ENCODE measurements at places on chromosomes 6 and 20. TPM values are rescaled to one million over a fixed set of nuclear protein-coding genes. Genes with fewer than 3 reads are reported as not detected.
A peak's percentile ranks its signal among the peaks of the same experiment; 100 is the strongest.

DNA sequence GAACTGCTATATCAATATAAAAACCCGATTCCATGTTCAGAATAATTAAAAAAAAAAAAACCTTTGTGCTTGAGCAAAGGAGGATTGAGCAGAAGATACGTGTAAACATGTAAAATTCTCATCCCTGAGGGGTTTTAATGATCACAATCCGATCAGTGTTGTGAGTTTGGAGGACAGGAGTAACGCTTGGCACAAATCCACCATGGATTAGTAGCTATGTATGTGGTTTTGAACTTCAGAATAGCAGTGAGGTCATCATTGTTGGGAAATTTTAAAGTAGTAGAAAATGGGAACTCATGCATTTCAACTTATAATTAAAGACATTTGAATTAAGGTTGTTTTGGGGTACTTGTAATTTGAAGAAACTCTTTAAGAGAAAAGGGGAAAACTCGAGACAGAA lies 203.2 kb downstream of the RPS12 start:
- H3K36me3 ChIP-seq, result no peaks in the 10 kb centered on the region
- H3K4me3 ChIP-seq, result no peak overlapping the region
- DNase-seq, result no peak
- H3K4me1 ChIP-seq, result no peaks in the 10 kb centered on the region
- H3K27me3 ChIP-seq, result no peaks in the 10 kb centered on the region

- H3K4me3 ChIP-seq, result no peak overlapping the region
- no peaks in the 10 kb centered on the region for H3K4me1 ChIP-seq
- H3K36me3 ChIP-seq, result no peaks in the 10 kb centered on the region
- H3K27me3 ChIP-seq, result no peaks in the 10 kb centered on the region
Observed at GRCh38 chr6:31568537-31568961, 3.5 kb upstream of the LTA start.

PXMP4 gene
- total RNA-seq, result 22.8 TPM

- H3K4me3 ChIP-seq, result no peak overlapping the region
- no peaks in the 10 kb centered on the region for H3K36me3 ChIP-seq
- no peaks in the 10 kb centered on the region for H3K27me3 ChIP-seq
- H3K4me1 ChIP-seq, result no peaks in the 10 kb centered on the region
- DNase-seq, result no peak
Observed at GRCh38 chr20:52793339-52793963, 178.7 kb upstream of the TSHZ2 start.

DNA sequence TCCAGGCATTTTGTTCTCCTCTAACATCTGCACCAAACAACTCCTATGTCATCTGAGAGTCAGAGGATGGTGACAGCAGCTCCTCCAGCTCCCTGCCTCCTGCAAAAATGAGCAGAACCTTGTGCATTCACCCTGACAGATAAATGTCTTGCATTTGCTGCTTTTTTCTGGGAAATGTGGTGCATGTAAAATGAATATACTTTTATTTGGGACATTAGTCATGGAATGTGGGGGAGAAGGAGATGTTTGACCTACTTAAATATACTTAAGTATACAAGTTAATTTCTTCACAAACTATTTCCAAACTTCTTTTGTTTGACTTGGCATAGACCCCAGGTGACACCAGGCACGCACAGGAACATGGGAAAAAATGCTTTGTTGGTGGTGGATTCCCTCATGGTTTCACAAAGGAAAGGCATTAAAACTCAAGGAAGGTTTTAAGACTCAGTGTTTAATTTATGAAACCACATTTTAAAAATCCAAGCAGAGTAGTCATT lies 181.8 kb upstream of the MCHR2 start:
- no peak overlapping the region for H3K27ac ChIP-seq
- H3K27me3 ChIP-seq, result no peaks in the 10 kb centered on the region
- no peaks in the 10 kb centered on the region for H3K36me3 ChIP-seq
- no peak for DNase-seq
- H3K4me1 ChIP-seq, result peaks cover 11% of the 10 kb centered on the region
- no peak overlapping the region for H3K4me3 ChIP-seq

ADAM33 gene
- 9.1 TPM for total RNA-seq

- no peaks in the 10 kb centered on the region for H3K27me3 ChIP-seq
- peak overlapping the region; percentile 80 for H3K4me3 ChIP-seq
- H3K36me3 ChIP-seq, result no peaks in the 10 kb centered on the region
- H3K27ac ChIP-seq, result peak overlapping the region; percentile 91
- no peak for DNase-seq
Observed at GRCh38 chr6:117483645-117484016, 1.2 kb downstream of the DCBLD1 start.

DNA sequence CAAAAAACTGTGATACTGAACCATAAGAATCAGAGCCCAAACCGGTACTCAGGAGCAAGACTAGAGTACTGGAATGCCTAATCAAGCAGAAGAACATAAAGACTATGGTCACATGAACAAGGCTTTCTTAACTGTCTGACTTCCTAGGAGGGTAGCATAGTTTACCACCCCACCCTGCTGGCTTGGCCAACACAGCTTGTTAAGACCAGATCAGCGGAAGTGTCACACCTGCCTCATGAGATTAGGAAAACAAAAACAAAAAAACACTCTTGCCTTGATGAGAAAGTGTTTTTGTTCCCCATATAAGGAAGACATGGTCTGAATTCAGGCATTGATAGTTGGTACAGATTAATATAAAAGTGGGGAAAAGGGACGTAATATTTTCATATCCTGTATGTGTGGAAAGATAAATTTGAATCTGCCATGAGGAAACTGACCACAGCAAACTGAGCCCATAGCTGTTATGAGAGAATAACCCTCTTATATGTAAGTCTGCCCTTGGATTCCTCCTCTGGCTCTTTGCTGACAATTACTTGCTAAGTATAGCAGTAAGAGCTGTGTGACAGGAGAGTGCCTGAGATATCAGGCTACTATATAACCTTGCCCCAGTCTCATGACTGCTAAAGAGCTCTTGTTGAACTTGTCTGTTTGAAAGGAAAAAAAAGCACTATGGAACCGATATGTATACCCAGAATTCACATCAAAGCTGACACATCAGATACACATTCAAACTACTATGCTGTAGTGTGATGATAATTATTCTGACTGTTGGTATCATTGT lies 197.1 kb downstream of the EPHA7 start:
- no peak overlapping the region for H3K27ac ChIP-seq
- H3K27me3 ChIP-seq, result no peaks in the 10 kb centered on the region
- no peaks in the 10 kb centered on the region for H3K4me1 ChIP-seq
- H3K4me3 ChIP-seq, result no peak overlapping the region
- no peaks in the 10 kb centered on the region for H3K36me3 ChIP-seq

DNA sequence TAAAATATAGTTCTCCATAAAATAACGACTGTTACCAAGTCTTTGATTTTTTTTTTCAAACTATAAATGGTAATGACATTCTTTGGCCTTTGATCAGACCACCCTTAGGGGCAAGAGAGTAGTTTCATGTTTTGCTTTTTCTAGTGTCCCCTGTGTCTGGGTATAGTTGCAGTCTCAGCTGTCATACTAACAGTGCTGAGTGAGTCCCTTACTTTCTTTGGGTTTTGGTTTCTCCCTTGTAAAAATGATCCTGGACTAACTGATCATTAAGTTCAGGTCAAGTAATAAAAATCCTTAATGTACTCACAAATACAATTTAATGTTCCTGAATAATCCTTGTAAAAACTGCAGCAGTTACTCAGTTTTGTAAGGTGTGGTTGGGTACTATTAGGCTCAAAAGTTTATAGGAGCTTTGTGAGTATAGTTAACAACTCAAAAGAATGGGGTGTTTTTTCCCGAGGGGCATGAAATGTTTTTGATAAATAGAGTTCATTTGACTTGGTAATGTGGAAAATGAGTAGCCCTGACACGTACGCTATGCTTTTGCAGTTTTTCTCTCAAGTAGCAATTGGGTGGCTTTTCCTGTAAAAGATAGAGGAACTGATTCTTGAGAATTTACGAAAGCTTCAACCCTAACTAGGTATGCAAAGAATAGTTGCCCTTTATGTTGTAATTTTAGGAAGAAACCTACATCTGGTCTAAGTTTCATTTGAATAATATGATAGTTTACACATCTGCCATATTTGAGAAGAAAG lies 6.2 kb downstream of the PTPN1 start:
- no peak overlapping the region for H3K4me3 ChIP-seq
- no peaks in the 10 kb centered on the region for H3K27me3 ChIP-seq
- H3K36me3 ChIP-seq, result no peaks in the 10 kb centered on the region
- no peak overlapping the region for H3K27ac ChIP-seq
- H3K4me1 ChIP-seq, result peaks cover 42% of the 10 kb centered on the region

- H3K27me3 ChIP-seq, result no peaks in the 10 kb centered on the region
- H3K36me3 ChIP-seq, result no peaks in the 10 kb centered on the region
- H3K4me3 ChIP-seq, result no peak overlapping the region
- no peak for DNase-seq
- H3K4me1 ChIP-seq, result peaks cover 11% of the 10 kb centered on the region
- H3K27ac ChIP-seq, result no peak overlapping the region
Observed at GRCh38 chr6:134511984-134512683, 194.2 kb upstream of the SGK1 start.

GRCh38 chr20:24853916-24854315 lies 95.2 kb upstream of the CST7 start:
- H3K27me3 ChIP-seq, result no peaks in the 10 kb centered on the region
- H3K4me1 ChIP-seq, result no peaks in the 10 kb centered on the region
- DNase-seq, result no peak
- no peak overlapping the region for H3K27ac ChIP-seq
- no peaks in the 10 kb centered on the region for H3K36me3 ChIP-seq

MAP7 gene
- 40.0 TPM for total RNA-seq

PCK1 gene
- total RNA-seq, result 0.56 TPM

DNA sequence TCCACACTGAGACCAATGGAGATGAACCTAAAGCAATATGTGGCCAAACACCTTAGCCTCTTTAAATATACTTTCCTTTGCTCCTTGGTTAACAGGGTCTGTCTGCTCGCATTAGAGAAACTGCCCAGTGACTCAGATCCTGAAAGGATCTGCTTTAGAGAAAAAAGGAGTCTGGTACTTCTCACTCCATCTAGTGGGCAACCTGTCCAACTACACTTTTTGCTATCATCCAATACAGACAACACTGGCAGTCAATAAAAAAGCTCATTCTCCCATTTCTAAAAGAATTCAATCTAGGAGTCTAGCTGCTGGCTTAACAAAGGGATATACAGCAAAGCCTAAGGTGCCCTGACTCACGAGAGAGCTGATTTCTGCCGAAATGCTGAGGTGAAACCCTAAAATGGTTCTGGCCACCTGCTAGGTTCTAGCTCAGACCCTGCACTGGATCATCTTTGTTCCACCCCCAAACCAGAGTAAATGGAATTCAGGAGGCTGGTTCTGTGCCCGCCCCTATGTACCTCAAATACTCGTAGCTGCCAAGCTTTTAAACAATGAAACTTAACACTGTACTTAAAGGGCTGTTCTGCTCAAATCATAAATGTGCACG lies 11.5 kb downstream of the GNL1 start:
- H3K4me1 ChIP-seq, result peaks cover 5% of the 10 kb centered on the region
- DNase-seq, result no peak
- H3K27ac ChIP-seq, result no peak overlapping the region
- H3K27me3 ChIP-seq, result no peaks in the 10 kb centered on the region
- H3K4me3 ChIP-seq, result no peak overlapping the region

ULBP3 gene
- 31.7 TPM for total RNA-seq

GRCh38 chr20:45073221-45073620 lies 27.7 kb downstream of the KCNS1 start:
- no peak overlapping the region for H3K4me3 ChIP-seq
- no peaks in the 10 kb centered on the region for H3K4me1 ChIP-seq
- no peak overlapping the region for H3K27ac ChIP-seq
- no peak for DNase-seq
- peaks cover 9% of the 10 kb centered on the region for H3K36me3 ChIP-seq
- no peaks in the 10 kb centered on the region for H3K27me3 ChIP-seq

- no peak overlapping the region for H3K27ac ChIP-seq
- H3K36me3 ChIP-seq, result peaks cover 16% of the 10 kb centered on the region
- no peaks in the 10 kb centered on the region for H3K4me1 ChIP-seq
- DNase-seq, result no peak
- no peak overlapping the region for H3K4me3 ChIP-seq
- no peaks in the 10 kb centered on the region for H3K27me3 ChIP-seq
Observed at GRCh38 chr6:145929037-145929633, 35.0 kb downstream of the SHPRH start.

DNA sequence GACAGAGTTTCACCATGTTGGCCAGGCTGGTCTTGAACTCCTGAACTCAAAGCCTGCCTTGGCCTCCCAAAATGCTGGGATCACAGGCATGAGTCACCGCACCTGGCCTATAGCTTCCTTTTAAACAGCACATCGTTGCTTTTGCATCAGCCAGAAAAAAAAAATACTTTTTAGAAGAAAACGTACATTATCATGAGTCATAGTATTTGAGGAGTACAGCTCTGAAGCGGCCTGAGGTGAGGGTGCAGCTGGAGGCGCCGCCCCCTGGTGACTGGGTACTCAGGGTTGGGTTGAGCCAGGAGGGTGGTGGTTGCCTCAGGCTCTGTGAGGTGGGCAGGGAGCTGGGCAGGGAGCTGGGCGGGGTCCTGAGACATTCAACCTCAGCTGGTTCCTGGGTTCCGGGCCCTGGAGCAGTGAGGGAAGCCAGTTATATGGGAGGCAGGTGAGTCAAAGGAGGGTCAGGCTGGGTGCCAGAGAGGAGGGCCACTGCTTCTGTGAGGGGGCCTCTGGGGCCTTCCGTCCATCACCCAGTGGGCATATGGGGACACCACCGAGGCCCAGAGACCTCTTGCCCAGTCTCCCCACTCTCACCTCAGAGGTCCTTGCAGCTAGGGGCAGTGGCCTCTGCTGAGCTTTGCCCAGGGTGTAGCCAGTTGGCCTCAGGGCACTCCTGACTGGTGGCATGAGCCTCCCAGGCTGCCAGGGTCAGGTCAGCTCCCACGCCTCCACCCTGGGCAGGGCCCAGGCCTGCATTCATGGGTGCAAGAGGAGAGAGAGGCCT lies 11.7 kb upstream of the ID1 start:
- no peak for DNase-seq
- no peaks in the 10 kb centered on the region for H3K27me3 ChIP-seq
- H3K27ac ChIP-seq, result peak overlapping the region; percentile 61

- no peaks in the 10 kb centered on the region for H3K4me1 ChIP-seq
- no peak overlapping the region for H3K4me3 ChIP-seq
- no peaks in the 10 kb centered on the region for H3K27me3 ChIP-seq
- DNase-seq, result no peak
Observed at GRCh38 chr20:40813708-40814630, 124.9 kb upstream of the MAFB start.

DLL1 gene
- total RNA-seq, result 6.6 TPM

DNA sequence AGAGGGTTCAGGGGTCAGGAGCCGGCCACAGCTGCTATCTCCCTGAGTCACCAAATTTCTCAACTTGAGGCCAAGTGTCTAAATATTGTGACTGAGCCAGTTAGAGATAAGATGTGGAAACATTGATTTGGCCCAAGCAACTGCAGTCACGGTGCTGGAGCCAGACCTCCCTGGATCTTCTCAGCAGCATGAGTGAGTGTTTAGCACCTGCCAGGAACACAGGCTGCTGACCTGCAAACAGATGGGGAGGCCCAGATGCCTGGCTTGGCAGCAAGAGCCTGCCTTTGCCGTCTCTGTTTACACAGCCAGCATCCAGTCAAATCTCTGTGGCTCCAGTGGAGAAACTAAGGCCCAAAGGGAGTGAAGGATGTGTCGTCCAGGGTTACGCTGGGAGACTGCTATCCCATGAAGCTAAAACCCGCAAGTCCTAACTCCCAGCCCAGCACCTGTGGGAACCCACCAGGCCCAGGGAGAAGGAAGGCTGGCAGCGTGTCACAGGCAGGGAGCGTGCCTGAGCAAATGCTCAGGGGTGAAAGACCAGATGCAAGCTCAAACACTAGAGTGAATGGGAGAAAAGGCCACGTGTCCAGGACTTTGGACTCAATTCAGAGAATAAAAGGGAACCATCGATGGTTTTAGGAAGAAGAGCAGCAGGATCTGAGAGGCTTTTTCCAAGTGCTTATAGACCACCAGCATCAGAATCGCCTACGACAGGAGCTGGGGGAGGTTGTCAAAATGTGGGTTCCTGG lies 15.9 kb upstream of the PTGIS start:
- H3K27ac ChIP-seq, result no peak overlapping the region
- H3K27me3 ChIP-seq, result no peaks in the 10 kb centered on the region
- no peaks in the 10 kb centered on the region for H3K36me3 ChIP-seq
- DNase-seq, result peak; percentile 32
